ENCODE measurements at places on chromosomes 13 and 19.

GRCh38 chr19:32857584-32857983, 12.0 kb downstream of the SLC7A9 start:
- DNase-seq, result no peak

DNA sequence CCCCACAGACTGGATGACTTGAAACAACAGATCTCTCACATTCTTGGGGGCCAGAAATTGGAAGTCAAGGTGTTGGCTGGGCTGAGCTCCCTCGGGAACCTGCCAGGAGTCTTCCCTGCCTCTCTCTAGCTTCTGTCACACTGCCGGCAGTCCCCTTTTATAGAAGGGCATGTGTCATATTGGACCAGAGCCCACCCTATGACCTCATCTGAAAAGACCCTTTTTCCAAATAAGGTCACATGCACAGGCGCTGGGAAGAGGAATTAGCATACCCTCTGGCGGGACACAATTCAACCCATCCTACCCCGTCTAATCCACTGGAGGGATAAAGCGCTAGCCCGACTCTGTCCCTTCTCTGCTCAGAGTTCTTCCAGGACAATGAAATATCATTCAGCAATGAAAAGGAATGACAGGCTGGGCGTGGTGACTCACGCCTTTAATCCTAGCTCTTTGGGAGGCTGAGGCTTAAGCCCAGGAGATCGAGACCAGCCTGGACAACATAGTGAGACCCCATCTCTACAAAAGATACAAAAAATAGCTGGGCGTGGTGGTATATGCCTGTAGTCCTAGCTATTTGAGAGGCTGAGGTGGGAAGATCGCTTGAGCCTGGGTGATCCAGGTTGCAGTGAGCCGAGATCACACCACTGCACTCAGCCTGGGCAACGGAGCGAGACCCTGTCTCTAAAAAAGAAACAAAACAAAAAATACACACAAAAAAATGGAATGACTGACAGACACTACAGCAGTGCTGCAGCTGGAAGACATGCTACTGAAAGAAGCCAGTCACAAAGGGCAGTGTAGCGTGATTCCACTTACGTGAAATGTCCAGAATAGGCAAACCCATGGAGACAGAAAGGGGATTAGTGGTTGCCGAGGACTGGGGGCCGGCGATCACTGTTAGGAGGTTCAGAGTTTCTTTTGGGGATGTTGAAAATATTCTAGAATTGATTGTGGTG, 28.5 kb downstream of the MEIS3 start:
- no peak for DNase-seq

DNA sequence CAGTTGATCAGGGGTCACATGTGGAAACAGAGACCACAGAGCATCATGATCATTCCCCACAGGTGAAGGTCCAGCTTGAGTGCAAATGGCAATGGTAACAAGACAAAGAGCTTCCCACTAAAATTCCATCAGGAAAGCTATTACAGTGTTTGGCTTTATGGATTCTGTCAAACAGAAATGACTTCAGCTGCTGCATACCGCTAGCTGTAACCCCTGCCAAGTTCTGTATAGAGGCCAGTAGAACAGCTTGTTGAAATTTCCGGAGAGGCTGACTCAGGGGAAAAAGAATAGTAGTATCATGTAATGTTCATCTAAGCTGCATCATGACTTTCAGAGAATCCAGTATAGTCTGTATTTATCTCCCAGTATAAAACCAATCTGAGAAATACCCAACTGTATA, 1704.7 kb downstream of the SLITRK5 start:
- no peak for DNase-seq

- no peak for DNase-seq
Observed at GRCh38 chr19:35670686-35671085, 4.4 kb downstream of the UPK1A start.

DNA sequence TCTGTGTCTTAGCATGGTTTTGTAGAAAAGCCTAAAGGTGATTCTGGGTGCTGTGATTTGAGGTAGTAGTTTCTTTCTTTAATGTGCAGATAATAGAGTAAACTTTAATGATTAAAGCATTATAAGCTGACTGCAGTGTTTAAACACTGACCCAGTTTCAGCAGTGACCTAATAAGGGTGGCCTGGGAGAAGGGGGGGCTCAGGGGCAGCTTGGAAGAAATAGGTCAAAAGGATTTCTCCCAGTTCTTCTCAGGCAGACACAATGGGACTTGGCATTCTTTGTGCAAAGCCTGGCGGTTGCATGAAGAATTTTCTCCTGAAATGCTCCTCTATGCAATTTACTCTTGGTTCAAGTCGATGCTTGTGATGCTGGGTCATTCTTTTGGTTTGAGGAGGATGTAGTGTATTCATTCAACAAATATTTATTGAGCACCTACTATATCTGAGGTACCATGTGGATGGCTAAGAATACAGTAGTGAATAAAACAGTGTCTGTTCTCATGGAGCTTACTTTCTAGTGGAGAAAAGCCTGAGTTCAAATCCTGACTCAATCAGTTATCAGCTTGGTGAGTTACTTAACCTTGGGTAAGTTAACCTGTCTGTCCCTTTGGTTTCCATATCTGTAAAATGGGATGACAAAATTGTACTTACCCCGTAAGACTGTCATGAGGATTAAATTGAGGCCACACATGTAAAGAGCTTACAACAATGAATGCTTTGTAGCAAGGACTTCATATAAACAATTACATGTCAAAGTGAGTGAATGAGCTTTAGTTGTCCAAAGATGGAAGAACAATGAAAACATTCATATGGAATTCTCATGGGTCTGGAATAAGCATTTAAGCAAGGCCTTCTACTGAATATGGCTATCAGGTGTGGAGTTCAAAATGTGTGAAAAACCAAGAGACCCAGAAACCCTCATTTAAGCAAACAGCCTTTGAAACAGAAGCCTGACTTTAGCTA, 210.2 kb downstream of the KCNRG start:
- DNase-seq, result no peak

DNA sequence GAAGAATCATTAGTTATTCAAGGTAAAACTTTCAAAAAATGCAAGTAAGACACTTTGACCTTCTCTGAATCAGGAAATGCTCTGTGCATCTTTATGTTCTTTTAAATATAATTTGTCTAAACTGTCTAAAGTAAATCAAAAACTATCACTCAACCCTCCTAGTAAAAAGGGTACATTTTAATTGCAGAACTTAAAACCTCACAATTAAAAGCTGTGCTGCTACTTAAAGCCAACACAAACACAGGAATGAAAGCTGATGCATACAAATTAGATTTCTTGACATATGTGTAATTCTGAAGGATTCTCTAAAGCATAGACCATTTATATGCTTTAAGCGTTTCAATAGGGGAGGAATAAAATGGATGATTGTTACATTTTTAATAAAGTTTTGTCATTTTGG, 58.3 kb downstream of the DACH1 start:
- DNase-seq, result no peak

- no peak for DNase-seq
Observed at GRCh38 chr19:33740811-33741396, 55.8 kb upstream of the KCTD15 start.

- no peak for DNase-seq
Observed at GRCh38 chr13:33033051-33033812, 17.0 kb downstream of the KL start.

DNA sequence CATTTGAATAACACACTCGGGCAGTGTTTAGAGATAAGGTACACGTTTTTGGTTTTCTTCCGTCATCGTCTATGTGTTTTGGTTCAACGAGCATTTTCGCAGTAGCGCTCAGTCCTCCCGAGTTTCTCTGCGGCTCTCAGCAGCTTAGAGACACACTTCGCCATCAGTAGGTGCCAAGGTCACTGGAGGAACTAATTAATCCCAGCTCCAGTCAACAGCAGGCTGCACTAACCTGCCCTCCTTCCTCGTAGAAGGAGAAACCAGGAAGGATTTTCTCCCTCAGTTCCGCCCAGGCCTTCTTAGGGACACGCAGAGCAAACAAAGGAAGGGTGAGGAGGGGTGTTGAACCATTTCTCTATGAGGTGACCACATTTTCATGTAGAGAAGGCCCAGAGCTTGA, 12.6 kb downstream of the MBNL2 start:
- no peak for DNase-seq

DNA sequence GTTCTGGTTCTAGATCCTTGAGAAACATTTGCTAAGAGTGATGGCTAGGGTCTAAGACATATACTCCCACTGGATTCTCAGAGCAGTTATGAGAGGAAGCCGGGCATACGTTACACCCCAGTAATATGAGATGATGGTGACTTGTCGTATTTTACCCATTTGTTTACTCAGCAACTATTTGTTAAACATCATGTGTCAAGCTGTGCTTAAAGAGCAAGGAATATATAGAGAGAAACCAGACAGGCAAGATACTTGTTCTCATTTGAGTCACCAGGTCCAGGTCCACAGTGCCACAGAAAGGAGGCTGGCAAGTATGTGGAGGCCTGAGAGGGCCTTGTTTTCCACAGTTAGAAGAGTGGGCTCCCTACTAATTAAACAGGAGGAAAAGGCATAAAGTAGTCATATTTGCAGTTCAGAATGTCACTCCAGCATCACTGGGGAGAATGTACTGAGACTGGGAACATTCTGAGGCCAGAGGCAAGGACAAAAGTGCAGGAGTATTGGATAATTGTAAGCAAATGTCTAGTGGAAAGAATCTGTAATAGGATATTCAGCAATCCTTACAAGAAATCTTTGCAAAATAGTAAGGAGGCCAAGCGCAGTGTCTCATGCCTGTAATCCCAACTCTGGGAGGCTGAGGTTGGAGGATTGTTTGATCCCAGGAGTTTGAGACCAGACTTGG, 142.2 kb downstream of the IRS2 start:
- DNase-seq, result no peak

Data from GM19239 (cell line).